Spinal cord (tissue), 10 donors: ENCODE measurements at places on chromosomes 1 and 21. TPM values are rescaled to one million over a fixed set of nuclear protein-coding genes. Genes with fewer than 3 reads are reported as not detected.

Gene TCHHL1
- total RNA-seq, result not detected

GRCh38 chr21:31273278-31273677 is 70.8 kb downstream of the TIAM1 start:
- H3K27me3 ChIP-seq, result no peaks in the 10 kb centered on the region
- no peak overlapping the region for H3K27ac ChIP-seq
- no peak overlapping the region for H3K4me3 ChIP-seq
- no peaks in the 10 kb centered on the region for H3K36me3 ChIP-seq
- no peak for DNase-seq

- H3K4me1 ChIP-seq, result no peaks in the 10 kb centered on the region
- DNase-seq, result peak; percentile 8
- no peak overlapping the region for H3K4me3 ChIP-seq
- H3K27ac ChIP-seq, result no peak overlapping the region
- no peaks in the 10 kb centered on the region for H3K36me3 ChIP-seq
Measured at GRCh38 chr1:217244971-217245370, 385.9 kb downstream of the GPATCH2 start.

GRCh38 chr1:211775170-211775569 is 55.4 kb downstream of the LPGAT1 start:
- peaks cover 16% of the 10 kb centered on the region for H3K36me3 ChIP-seq
- no peak overlapping the region for H3K4me3 ChIP-seq
- H3K27ac ChIP-seq, result no peak overlapping the region
- H3K4me1 ChIP-seq, result no peaks in the 10 kb centered on the region
- no peak for DNase-seq

DNA sequence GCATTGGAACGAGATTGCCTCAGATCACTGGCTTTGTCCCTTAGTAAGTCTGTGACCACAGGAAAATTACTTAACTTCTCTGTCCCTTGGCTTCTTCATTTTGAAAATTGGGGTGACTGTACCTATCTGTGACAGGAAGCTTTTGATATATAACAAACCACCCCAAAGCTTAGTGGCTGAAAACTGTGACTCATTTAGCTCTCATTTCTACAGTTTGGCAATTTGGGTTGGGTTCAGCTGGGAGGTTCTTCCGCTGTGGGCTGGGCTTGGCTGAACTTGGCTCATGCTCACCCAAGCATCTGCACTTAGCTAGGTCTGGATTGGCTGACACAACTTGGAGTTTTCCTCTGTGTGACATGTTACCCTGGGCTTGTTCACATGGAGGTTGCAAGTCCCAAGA is 14.0 kb downstream of the C1orf94 start:
- H3K4me3 ChIP-seq, result no peak overlapping the region
- DNase-seq, result no peak
- H3K27me3 ChIP-seq, result no peaks in the 10 kb centered on the region
- no peaks in the 10 kb centered on the region for H3K36me3 ChIP-seq

DNA sequence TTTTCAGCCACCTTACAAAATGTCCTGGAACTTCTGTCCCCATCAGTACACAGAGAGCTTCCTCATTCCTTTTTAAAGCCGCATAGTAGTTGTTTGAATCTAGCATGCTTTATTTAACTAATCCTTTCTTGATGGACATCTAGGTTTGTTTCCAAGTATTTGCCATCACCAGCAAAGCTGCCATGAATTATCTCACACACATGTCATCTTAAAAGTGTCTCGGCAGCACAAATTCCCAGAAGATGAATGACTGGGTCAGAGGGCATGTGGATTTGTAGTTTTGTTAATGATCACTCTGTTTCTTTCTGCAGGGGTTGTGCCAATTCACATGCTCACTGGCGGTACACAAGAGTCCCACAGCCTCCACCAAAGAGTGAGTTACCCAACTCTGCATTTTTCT is 68.3 kb downstream of the CLIC6 start:
- no peaks in the 10 kb centered on the region for H3K4me1 ChIP-seq
- no peaks in the 10 kb centered on the region for H3K27me3 ChIP-seq
- no peak for DNase-seq
- H3K27ac ChIP-seq, result no peak overlapping the region

DNA sequence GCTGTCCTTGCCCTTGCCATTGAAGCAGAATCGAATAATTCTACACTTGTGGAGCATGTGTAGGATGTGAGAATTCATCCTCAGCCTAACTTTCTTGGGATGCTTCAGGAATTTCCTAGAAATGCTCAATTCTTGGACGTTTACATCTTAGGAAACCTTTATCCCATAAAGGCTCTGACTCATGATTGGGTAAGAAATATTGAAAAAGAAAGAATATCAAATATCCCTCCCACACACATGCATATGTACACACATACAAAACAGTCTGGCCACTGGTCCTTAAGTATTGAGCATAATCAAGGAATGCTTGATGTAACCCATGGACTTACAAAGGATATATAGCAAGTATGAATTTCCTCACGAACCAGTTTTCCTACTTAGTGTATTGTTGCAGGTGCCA is 83.9 kb upstream of the IPO9 start:
- peaks cover 32% of the 10 kb centered on the region for H3K4me1 ChIP-seq
- H3K4me3 ChIP-seq, result no peak overlapping the region
- H3K36me3 ChIP-seq, result peaks cover 4% of the 10 kb centered on the region
- H3K27me3 ChIP-seq, result no peaks in the 10 kb centered on the region
- no peak overlapping the region for H3K27ac ChIP-seq

GRCh38 chr21:34950980-34951379 is 98.1 kb downstream of the RUNX1 start:
- H3K4me3 ChIP-seq, result no peak overlapping the region
- H3K36me3 ChIP-seq, result no peaks in the 10 kb centered on the region
- H3K4me1 ChIP-seq, result no peaks in the 10 kb centered on the region
- H3K27ac ChIP-seq, result no peak overlapping the region
- H3K27me3 ChIP-seq, result no peaks in the 10 kb centered on the region

- DNase-seq, result no peak
- no peaks in the 10 kb centered on the region for H3K27me3 ChIP-seq
- no peak overlapping the region for H3K4me3 ChIP-seq
- no peak overlapping the region for H3K27ac ChIP-seq
- H3K36me3 ChIP-seq, result no peaks in the 10 kb centered on the region
Measured at GRCh38 chr1:20070357-20070756, 363 bp downstream of the PLA2G5 start.

DNA sequence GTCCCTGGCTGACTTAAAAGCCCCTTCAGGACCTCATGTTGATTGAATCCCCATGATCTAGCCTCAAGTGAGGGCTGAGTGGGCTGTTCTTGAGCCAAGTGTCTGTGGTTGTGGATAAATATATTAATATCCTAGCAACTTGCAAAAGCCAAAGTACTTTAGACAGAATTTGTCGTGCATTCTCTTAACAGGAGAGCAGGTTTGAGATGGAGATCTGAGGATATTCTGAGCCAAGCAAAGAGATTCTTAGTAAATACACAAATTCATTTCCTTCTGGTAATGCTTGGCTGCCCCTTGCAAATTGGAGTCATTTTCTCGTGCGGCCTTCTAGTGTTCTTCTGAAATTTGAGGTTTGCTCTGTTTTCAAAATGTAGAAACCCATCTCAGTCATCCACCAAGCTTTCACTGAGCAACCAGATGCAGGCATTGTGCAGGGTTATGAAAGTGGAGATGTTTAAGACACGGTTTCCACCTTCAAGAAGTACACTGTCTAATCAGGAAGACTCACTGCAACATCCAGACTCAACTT is 242.1 kb upstream of the JUN start:
- no peak overlapping the region for H3K27ac ChIP-seq
- H3K36me3 ChIP-seq, result no peaks in the 10 kb centered on the region
- no peaks in the 10 kb centered on the region for H3K4me1 ChIP-seq
- no peak overlapping the region for H3K4me3 ChIP-seq
- DNase-seq, result no peak
- no peaks in the 10 kb centered on the region for H3K27me3 ChIP-seq

DNA sequence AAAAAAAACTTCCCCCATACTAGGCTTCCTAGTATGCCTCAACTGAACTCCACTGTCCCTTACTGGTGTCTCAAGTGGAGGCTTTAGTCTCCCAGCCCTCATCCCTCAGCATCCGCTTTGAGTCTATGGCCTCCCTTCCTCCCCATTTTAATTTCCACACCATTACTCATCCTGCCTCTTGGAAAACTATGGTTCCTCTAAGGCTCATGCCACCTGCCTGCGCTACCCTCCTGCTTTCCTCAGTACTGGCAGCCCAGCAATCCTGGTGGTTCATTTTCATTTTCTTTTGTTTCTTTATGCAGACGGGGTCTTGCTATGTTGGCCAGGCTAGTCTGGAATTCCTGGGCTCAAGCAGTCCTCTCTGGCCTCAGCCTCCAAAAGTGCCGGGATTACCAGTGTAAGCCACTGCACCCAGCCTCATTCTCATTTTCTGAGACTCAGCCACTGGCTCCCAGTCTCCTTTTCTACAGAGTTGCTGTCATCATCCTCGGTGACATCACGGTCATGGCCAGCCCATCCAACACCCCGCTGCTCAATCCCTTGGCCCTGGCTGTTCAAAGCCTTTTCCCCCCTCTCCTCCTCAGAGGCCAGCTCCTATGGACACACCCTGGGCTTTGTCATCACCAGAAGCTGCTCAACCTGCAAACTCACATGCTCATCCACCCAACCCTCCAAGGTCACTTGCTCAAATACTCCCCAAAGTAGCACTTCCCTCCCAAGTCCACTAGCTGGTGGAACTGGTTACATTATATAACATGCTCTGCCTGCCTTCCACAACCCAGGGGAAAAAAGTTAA is 2.3 kb upstream of the PMVK start:
- H3K27ac ChIP-seq, result no peak overlapping the region
- no peaks in the 10 kb centered on the region for H3K36me3 ChIP-seq
- no peak overlapping the region for H3K4me3 ChIP-seq

DNA sequence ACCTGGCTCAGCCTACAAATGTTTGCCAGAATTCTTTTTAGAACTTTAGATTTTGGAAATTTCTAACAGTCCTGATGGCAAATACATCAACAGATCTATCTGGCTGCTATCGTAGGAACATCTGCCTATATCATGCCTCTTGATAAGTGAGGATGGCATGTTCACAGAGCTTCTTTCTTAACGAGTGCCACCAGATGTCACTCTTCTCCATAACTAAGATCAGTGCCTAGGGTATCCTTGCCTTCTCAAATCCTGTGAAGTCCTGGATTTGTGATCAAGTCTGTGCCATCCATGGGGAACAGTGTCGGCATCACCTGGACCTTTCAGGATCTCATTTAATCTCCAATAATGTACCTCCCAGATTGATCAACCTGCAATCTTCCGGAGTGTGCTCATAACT is 36.5 kb upstream of the CD5L start:
- H3K27me3 ChIP-seq, result no peaks in the 10 kb centered on the region
- no peak overlapping the region for H3K27ac ChIP-seq
- no peaks in the 10 kb centered on the region for H3K36me3 ChIP-seq
- peak; percentile 53 for DNase-seq
- H3K4me3 ChIP-seq, result no peak overlapping the region
- H3K4me1 ChIP-seq, result no peaks in the 10 kb centered on the region

DNA sequence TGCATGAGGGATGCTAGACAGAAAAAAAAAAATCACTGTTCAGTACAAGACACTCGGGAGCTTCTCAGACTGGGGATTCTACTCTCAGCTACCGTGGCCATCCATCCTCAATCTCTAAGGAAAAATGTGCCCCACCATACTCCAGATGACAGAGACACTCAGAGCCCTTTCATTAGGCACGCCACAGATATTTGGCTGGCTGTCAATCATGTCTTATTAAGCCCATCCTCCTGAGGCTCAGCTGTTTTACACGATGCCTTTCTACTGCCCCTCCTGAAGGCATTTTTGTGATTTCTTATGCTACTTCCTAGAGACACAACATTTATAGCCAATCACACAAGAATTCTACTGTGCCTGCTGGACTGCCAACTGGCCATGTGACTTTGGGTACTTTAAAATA is 92.9 kb downstream of the KIF14 start:
- no peak overlapping the region for H3K27ac ChIP-seq
- no peaks in the 10 kb centered on the region for H3K36me3 ChIP-seq
- no peak for DNase-seq
- no peak overlapping the region for H3K4me3 ChIP-seq
